ENCODE measurements at places on chromosomes 7 and 10. TPM values are rescaled to one million over a fixed set of nuclear protein-coding genes. Genes with fewer than 3 reads are reported as not detected.

Gene ADIRF
- total RNA-seq = 154 TPM

Gene HOXA7
- 0.42 TPM for total RNA-seq

Gene TAS2R5
- total RNA-seq = 3.7 TPM

Gene NEUROD6
- total RNA-seq = not detected

Gene HMX2
- not detected for total RNA-seq

Gene CCT6A
- 74.0 TPM for total RNA-seq

DNA sequence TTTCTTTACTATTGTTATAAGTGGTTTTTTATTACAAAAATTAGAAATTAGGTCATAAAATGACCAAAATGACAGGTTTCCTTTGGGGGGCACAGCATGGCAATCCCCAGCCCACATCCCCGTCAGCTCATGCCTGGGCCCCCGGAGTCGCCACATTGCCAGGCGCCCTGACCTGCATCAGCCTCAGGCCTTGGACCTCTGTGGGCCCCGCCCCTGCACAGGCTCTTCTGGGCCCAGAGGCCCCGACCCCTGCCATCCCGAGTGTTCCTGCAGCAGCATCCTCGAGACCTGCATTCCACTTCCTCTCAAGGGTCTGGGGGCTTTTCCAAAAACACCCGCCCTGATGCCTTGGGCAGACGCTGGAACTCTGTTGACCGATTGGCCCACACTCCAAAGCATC lies 391.1 kb upstream of the MGMT start:
- H3K27me3 ChIP-seq = no peaks in the 10 kb centered on the region
- no peak overlapping the region for H3K27ac ChIP-seq
- no peaks in the 10 kb centered on the region for H3K4me1 ChIP-seq
- no peak for DNase-seq
- H3K4me3 ChIP-seq = no peak overlapping the region

GRCh38 chr10:48894911-48895802 lies 44.5 kb downstream of the LRRC18 start:
- no peak overlapping the region for H3K27ac ChIP-seq
- no peak overlapping the region for H3K4me3 ChIP-seq
- H3K36me3 ChIP-seq = no peaks in the 10 kb centered on the region
- no peak for DNase-seq

DNA sequence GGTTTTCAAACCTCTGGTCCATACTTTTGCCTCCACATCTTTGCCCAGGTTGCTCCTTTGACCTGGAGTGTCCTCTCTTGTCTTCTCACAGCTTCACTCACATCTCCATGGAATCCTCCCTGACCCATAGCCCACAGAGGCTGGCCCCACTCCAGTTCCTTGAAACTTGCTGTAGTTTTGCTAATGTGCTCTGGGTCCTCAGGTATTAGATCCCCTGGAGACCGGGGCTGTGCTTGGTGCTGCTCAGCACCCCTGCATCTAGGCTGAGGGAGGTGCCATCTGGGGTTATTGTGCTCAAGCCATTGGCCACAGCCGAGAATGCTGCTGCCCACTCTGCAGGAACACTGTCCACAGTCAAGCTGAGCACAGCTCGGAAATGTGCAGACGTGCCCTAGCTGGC lies 16.5 kb downstream of the KNDC1 start:
- no peak for DNase-seq
- no peak overlapping the region for H3K27ac ChIP-seq
- H3K4me1 ChIP-seq = no peaks in the 10 kb centered on the region
- H3K27me3 ChIP-seq = no peaks in the 10 kb centered on the region

DNA sequence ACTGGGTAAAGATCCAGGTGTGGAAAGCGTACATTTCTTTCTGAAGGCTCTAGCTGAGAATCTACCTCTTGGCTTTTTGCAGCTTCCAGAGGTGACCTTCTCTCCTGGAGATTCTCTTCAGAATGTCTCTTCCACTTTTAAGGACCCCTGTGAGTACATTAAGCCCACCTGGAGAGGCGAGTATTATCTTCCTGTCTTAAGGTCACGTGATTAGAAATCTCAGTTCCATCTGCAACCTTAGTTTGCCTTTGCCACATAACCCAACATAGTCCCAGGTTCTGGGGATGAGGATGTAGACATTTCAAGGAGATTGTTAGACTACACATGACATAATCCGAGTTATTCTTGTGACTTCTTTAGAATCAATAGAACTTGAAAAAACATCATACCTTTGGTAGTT lies 665.5 kb upstream of the POM121L12 start:
- DNase-seq = no peak
- no peaks in the 10 kb centered on the region for H3K27me3 ChIP-seq
- no peak overlapping the region for H3K4me3 ChIP-seq
- H3K27ac ChIP-seq = no peak overlapping the region
- no peaks in the 10 kb centered on the region for H3K4me1 ChIP-seq

GRCh38 chr7:22885797-22886261 lies 63.2 kb upstream of the TOMM7 start:
- no peaks in the 10 kb centered on the region for H3K4me1 ChIP-seq
- no peak overlapping the region for H3K27ac ChIP-seq
- H3K4me3 ChIP-seq = no peak overlapping the region
- H3K36me3 ChIP-seq = no peaks in the 10 kb centered on the region
- no peaks in the 10 kb centered on the region for H3K27me3 ChIP-seq

DNA sequence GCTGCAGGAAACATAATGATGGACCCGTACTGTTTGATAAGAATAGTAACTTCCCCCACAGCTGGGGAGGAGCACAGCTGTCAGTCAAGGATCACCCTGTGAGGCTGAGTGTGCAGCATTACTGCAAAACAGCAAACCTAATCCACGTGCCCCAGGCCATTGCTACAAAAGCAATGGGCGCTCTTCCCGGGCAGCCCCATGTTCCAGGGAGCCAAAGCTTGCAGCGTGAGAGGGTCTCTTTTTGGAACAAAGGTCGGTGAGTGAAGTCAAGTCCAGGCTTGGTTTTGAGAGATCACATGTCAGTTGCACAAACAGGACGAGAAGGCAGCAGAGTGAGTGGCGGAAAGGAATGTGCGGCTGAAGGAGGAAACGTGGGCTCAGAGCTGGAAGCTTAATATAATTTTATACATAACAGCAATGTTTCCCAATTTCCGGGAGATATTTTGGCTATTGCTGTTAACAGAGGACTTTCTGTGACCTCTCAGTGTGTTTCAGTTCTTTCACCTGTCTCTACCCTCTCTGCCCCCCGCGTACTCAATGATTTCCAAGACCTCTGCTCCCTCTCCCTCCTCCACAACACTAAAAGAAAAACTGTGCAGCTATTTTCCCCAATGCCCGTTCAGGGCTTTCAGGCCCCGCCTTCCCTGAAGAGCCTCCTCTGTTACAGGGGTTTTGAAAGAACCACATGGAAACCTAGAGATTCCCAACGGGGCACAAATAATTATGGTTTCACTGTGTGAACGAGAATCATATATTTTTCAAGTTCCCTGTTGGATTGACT lies 128.9 kb downstream of the MTPAP start:
- DNase-seq = no peak
- H3K4me3 ChIP-seq = no peak overlapping the region
- no peaks in the 10 kb centered on the region for H3K27me3 ChIP-seq
- H3K27ac ChIP-seq = no peak overlapping the region

GRCh38 chr10:31062856-31063255 lies 31.2 kb upstream of the ZNF438 start:
- peaks cover 6% of the 10 kb centered on the region for H3K4me1 ChIP-seq
- DNase-seq = no peak
- H3K27ac ChIP-seq = no peak overlapping the region
- no peaks in the 10 kb centered on the region for H3K36me3 ChIP-seq
- H3K27me3 ChIP-seq = no peaks in the 10 kb centered on the region

GRCh38 chr7:24723178-24723530 lies 34.1 kb downstream of the GSDME start:
- no peaks in the 10 kb centered on the region for H3K36me3 ChIP-seq
- no peak for DNase-seq
- no peaks in the 10 kb centered on the region for H3K27me3 ChIP-seq

DNA sequence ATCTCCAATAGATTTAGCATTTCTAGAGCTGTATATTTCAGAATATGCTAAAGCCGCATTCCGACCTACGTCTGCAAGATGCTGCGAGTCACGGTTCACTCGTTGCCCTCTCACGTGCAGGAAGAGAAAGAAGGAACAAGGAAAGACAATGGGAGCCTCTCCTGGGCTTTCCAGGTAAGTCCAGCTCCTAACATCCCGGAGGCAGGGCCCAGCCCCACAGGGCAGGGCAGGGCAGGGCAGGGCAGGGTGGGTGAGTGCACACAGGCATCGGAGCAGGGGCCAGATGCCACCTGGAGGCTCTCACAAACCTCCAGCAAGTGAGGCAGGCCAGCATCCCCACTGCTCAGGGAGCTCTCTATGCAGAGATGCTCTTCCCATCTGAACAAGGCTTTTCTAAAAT lies 50.8 kb downstream of the VOPP1 start:
- peaks cover 9% of the 10 kb centered on the region for H3K4me1 ChIP-seq
- DNase-seq = no peak
- H3K27me3 ChIP-seq = no peaks in the 10 kb centered on the region
- H3K4me3 ChIP-seq = no peak overlapping the region

GRCh38 chr7:81233208-81233940 lies 314.5 kb upstream of the SEMA3C start:
- H3K27ac ChIP-seq = no peak overlapping the region
- no peak overlapping the region for H3K4me3 ChIP-seq
- no peaks in the 10 kb centered on the region for H3K36me3 ChIP-seq
- DNase-seq = no peak

GRCh38 chr10:51606825-51607462 lies 92.5 kb downstream of the CSTF2T start:
- H3K27ac ChIP-seq = no peak overlapping the region
- H3K27me3 ChIP-seq = no peaks in the 10 kb centered on the region
- H3K36me3 ChIP-seq = no peaks in the 10 kb centered on the region
- H3K4me3 ChIP-seq = no peak overlapping the region

- H3K4me1 ChIP-seq = no peaks in the 10 kb centered on the region
- H3K36me3 ChIP-seq = no peaks in the 10 kb centered on the region
- H3K27ac ChIP-seq = no peak overlapping the region
- H3K4me3 ChIP-seq = no peak overlapping the region
- no peak for DNase-seq
Observed at GRCh38 chr7:46131916-46132795, 211.1 kb upstream of the IGFBP3 start.

DNA sequence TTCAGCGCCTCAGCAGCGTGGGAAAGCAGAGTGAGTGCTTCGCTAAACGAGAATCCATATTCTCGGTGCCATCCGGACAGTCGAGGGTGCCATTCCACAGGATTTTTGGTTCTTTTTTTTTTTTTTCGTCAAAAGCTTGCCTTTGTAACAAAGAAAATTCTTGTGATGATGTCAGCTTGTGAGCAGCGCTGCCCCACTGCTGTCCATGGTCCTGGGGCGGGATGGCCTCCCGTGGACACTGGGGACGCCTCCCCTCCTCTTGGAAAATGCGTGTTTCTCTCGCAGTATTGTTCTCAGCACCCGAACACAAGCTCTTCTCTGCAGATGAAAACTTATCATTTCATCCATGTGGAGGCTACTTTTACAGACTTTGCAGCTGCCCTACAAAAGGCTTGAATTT lies 477.4 kb downstream of the TCERG1L start:
- H3K4me3 ChIP-seq = no peak overlapping the region
- H3K36me3 ChIP-seq = no peaks in the 10 kb centered on the region
- H3K4me1 ChIP-seq = no peaks in the 10 kb centered on the region
- DNase-seq = no peak
- no peak overlapping the region for H3K27ac ChIP-seq

GRCh38 chr7:118306771-118307170 lies 82.3 kb downstream of the ANKRD7 start:
- H3K36me3 ChIP-seq = no peaks in the 10 kb centered on the region
- no peak for DNase-seq
- H3K4me3 ChIP-seq = no peak overlapping the region
- H3K27me3 ChIP-seq = no peaks in the 10 kb centered on the region
- no peak overlapping the region for H3K27ac ChIP-seq

GRCh38 chr7:28083998-28084985 lies 96.3 kb downstream of the JAZF1 start:
- no peak overlapping the region for H3K27ac ChIP-seq
- DNase-seq = no peak
- no peaks in the 10 kb centered on the region for H3K27me3 ChIP-seq
- H3K4me3 ChIP-seq = no peak overlapping the region
- no peaks in the 10 kb centered on the region for H3K36me3 ChIP-seq

DNA sequence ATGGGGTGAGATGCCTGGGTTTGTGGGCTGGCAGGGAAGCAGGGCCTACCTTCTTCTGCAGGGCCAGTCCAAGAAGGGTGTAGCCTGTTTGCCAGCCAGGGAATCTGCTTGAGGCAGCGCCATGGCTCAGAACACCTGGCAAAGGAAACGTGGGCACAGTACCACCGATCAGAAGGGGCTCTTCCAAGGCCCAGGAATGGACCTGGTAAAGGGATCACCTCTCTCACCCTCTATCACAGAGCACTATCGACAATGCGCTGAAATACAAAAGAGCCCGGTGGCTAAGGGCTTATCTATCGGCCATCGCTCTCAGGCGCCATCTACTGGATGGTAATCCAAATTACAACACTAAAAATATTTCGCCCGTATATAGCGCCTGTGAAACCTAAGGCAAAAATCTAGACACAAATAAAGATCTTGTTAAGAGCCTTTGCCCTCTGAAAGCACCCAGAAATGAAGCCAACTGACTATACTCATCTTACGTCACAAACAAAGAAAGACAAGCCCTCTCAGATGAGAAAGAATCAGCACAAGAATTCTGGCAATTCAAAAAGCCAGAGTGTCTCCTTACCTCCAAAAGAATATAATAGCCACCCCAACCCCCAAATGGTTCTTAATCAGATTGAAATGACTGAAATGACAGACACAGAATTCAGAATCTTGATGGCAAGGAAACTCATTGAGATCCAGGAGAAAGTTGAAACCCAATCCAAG lies 217.8 kb upstream of the HPS1 start:
- no peaks in the 10 kb centered on the region for H3K36me3 ChIP-seq
- DNase-seq = no peak
- H3K27me3 ChIP-seq = no peaks in the 10 kb centered on the region
- no peak overlapping the region for H3K27ac ChIP-seq
- no peak overlapping the region for H3K4me3 ChIP-seq

DNA sequence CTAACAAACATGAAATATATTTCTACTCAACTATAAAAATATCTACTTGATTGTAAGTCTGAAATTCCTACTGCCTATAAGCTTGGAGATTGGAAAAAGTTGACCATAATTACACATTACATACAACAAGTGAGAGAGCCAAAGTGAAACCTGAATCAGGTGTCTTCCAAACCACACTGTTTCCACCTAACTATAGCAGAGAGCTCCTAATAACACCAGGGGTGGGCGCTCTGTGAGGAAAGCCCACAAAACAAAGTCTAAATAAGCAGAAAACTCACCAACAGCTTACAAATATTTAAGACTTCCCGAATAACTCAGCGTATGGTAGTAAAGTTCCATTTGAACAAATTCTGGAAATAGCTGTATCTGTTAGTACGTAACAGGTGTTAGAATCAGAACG lies 119.9 kb downstream of the GPR37 start:
- no peak overlapping the region for H3K27ac ChIP-seq
- no peaks in the 10 kb centered on the region for H3K36me3 ChIP-seq
- no peak for DNase-seq
- H3K4me1 ChIP-seq = no peaks in the 10 kb centered on the region
- H3K4me3 ChIP-seq = no peak overlapping the region

- H3K36me3 ChIP-seq = no peaks in the 10 kb centered on the region
- H3K4me1 ChIP-seq = no peaks in the 10 kb centered on the region
- no peaks in the 10 kb centered on the region for H3K27me3 ChIP-seq
- no peak for DNase-seq
Observed at GRCh38 chr10:101771380-101771779, 4.5 kb downstream of the FGF8 start.

- no peak for DNase-seq
- no peak overlapping the region for H3K4me3 ChIP-seq
- H3K4me1 ChIP-seq = no peaks in the 10 kb centered on the region
Observed at GRCh38 chr10:52644373-52645186, 128.0 kb downstream of the MBL2 start.

- H3K4me1 ChIP-seq = no peaks in the 10 kb centered on the region
- no peak overlapping the region for H3K27ac ChIP-seq
- no peaks in the 10 kb centered on the region for H3K36me3 ChIP-seq
- no peak overlapping the region for H3K4me3 ChIP-seq
- H3K27me3 ChIP-seq = no peaks in the 10 kb centered on the region
Observed at GRCh38 chr7:14747701-14748100, 154.8 kb downstream of the DGKB start.
